ENCODE measurements at places on chromosomes 16 and 17.

DNA sequence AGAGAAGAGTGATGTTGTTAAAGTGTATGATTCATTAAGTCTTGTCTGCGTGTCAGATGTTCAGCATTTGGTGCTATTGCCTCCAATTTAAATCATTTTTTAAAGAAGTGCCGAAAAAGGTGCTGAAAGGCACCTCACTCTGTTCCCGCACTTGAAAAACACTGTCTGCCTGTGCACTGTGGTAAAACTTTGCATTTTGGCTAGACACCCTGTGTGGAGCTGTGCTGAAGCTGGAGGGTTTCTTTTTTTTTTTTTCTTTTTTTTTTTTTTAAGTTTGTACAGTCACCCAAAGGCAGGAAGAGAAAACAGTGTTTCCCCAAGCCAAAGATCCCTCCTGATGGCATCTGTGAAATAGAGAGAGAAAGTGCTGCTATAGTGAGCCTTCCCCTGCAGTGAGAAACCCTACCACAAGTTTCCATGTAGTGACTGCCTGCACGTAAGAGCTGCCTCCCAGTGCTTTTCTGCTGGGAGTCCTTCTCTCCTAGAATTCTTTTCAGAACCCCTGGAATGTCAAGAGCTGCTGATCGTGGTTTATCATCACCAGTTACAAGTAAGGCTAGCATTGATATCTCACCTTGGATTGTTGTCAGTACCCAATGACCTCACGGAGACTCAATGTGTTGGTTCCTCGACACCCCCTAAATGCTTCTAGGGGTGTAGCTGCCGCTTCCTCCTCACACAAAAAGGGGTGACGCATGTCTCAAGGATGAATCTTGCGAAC is 116.0 kb upstream of the SOX9 start:
- no peak for DNase-seq

DNA sequence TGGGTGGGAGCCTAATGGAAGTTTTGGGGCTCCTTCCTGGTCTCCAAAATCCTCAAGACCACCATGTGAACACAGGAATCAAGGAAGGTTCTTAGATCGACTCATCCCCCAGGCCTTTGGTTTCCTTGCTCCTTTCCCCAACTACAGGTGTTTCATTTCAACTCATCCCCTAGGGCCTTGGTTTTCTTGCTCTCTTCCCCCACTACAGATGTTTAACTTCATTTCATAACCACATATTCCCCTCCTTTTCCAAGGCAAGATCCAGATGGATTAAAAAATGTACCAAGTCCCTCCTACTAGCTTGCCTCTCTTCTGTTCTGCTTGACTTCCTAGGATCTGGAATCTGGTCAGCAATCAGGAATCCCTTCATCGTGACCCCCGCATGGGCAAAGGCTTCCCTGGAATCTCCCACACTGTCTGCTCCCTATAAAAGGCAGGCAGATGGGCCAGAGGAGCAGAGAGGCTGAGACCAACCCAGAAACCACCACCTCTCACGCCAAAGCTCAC is at the start of gene CCL11:
Gene CCL11, plus strand, starts transcription at position 457 of the 507 bp plus-strand sequence. CDS start 67 bp downstream, outside the sequence.
- no peak for DNase-seq

DNA sequence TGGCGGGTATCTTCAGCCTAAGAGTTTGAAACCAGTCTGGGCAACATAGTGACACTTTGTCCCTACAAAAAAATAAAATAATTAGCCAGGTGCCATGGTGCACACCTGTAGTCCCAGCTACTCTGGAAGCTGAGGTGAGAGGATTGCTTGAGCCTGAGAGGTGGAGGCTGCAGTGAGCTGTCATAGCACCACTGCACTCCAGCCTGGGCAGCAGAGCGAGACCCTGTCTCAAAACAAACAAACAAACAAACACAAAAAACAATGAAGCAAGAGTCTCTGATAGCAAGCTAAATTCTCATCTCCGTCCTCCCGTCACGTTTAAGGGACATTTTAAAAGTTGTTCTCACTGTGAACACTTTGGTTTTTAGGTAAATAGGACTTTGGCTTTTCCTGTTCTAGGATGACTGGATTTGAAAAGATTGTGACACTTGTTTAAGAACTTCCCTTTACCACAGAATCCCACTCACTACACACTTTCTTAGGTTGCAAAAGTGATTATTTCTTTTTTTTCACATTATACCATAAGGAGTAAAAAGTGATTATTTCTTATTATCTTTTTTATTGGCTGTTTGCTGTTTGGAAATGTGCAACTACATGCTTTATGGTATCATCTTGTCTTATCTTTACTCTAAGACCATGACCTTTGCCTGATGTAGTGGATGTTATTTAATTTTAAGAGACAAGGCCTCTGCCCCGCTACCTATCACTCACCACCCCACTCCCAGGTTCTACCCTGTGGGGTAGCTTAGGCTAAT is 4.4 kb upstream of the ERN1 start:
- no peak for DNase-seq

GRCh38 chr16:85500220-85500619 is 112.9 kb upstream of the GSE1 start:
- DNase-seq: no peak

DNA sequence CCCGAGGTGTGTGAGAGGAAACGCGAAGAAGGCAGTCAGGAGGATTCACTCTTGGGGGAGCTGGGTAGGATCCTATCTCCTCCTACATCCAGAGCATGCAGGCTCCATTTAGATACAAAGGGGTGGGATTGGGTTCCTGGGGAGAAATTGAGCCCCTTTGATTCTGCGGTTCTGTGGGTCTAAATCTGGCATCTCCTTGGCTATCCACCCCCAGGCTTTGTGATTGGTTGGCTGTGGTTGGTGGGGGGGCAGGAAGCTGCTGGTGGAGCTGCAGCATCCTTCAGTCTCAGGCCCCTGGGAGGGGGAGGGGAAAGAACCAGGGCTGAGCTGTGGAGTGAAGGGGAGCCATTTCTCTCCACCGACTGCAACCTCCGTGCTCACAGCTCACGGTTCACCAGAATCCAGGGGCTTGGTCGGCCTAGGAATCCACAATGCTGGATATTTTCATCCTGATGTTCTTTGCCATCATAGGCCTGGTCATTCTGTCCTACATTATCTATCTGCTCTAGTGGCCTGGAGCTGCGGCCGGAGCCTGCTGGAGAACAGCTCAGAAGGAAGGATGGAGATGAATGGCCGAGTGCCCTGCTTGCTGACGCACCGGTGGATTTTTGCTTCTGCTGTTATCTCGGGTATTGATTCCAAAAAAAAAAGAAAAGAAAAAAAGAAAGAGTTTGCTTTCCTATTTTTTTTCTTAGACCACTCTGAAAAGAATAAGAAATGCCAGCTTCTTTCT is at the start of gene LASP1NB:
Gene LASP1NB, plus strand, starts transcription at position 352 of the 733 bp plus-strand sequence.
- no peak for DNase-seq

Data from GM19239 (cell line).